ENCODE measurements at places on chromosomes 4 and X. TPM values are rescaled to one million over a fixed set of nuclear protein-coding genes. Genes with fewer than 3 reads are reported as not detected.

FAM47A gene
- not detected for total RNA-seq

ZFP42 gene
- not detected for total RNA-seq

CT45A2 gene
- not detected for total RNA-seq

ARHGEF38 gene
- not detected for total RNA-seq

CENPC gene
- total RNA-seq = 90.0 TPM

ERAS gene
- not detected for total RNA-seq

TEX11 gene
- total RNA-seq = not detected

HSPA4L gene
- total RNA-seq = not detected

GRCh38 chrX:76802708-76803107, 375.2 kb downstream of the MAGEE1 start:
- no peaks in the 10 kb centered on the region for H3K27me3 ChIP-seq
- H3K4me1 ChIP-seq = no peaks in the 10 kb centered on the region
- no peak overlapping the region for H3K27ac ChIP-seq
- no peak for DNase-seq

DNA sequence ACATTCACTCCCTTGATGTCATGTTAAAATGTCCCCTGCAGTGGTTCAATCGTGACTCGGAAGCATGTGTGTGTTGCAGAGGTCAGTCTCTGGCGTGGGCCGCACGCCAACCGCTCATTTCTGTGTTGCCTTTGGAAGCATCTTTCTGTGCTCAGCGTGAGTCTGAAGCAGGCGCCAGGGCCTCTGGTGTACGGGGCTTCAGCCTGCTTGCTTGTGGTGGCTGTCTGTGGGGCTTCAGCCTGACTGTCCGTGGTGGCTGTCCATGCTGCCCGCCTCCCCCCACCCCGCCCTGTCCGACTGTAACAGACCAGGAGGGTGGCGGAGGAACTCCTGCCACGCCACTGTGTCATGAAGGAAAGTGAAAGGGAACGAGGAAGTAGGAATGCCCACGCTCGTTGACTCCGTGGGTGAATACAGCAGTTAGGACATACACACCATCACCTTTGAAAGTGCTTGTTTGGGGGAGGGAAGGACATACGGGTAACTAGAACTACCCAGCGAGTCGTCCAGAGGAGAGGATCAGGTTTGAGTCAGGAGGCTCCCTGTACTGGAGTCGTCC, 14.7 kb upstream of the CLCN4 start:
- no peak overlapping the region for H3K4me3 ChIP-seq
- no peaks in the 10 kb centered on the region for H3K36me3 ChIP-seq
- DNase-seq = no peak
- no peak overlapping the region for H3K27ac ChIP-seq
- no peaks in the 10 kb centered on the region for H3K4me1 ChIP-seq

DNA sequence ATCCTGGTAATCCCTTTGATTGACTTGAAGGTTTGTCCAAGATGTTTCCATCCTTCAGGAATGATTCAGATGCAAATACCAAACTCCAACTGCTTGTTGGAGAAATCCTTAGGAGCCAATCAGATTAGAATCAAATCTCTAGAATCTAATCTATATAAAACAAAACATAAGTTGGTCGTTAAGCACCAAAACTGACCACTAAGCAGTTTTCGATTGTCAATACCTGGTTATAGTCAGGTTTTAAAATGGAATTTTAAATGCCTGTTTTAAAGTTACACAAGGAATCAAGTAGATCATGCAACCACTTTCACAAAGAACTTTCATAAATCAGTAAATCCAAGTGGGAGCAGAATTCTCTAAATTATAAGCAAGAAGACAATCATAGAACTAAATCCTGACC, 236.1 kb downstream of the PARM1 start:
- H3K27ac ChIP-seq = no peak overlapping the region
- H3K4me1 ChIP-seq = no peaks in the 10 kb centered on the region
- no peak for DNase-seq
- H3K4me3 ChIP-seq = no peak overlapping the region
- H3K36me3 ChIP-seq = no peaks in the 10 kb centered on the region

- H3K4me1 ChIP-seq = no peaks in the 10 kb centered on the region
- no peak overlapping the region for H3K27ac ChIP-seq
- H3K27me3 ChIP-seq = no peaks in the 10 kb centered on the region
- H3K36me3 ChIP-seq = peaks cover 2% of the 10 kb centered on the region
- H3K4me3 ChIP-seq = no peak overlapping the region
- no peak for DNase-seq
Observed at GRCh38 chr4:25103418-25103817, 56.8 kb downstream of the SEPSECS start.

- no peak for DNase-seq
- H3K36me3 ChIP-seq = no peaks in the 10 kb centered on the region
- no peak overlapping the region for H3K4me3 ChIP-seq
- no peaks in the 10 kb centered on the region for H3K27me3 ChIP-seq
- peaks cover 2% of the 10 kb centered on the region for H3K4me1 ChIP-seq
- H3K27ac ChIP-seq = no peak overlapping the region
Observed at GRCh38 chrX:40262157-40263013, 164.6 kb upstream of the BCOR start.

DNA sequence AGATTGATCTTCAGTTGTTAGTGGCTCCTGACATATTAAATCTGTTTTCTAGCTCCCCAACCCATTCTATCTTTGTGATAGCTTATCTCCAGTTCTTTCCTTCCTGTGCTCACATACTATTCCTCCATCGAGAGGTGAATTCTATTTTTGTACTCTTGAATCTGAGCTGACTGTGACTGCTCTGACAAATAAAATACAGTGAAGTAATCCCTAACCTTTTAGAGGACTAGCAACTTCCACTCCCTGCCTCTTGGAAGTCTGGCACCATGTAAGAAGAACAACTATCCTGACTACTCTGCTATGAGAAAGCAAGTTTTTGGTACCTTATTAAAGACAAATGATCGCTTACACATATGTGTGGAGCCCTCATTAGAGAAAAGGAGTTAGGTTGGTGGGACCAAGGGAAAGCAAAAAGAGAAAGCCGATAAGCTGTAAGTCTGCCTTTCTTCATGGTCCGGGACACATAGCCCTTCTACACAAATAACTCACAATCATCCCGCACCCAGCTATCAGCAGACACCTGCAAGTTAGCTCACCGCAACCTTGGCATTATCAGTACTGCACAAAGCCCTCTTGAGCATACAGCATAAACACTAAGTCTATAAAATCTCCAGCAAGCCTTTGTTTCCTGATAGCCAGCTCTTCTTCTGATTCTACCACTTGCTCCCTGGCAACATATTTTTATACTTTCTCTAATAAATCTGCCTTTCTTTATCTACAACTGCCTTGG, 13.5 kb upstream of the PPM1K start:
- peaks cover 2% of the 10 kb centered on the region for H3K36me3 ChIP-seq
- peaks cover 8% of the 10 kb centered on the region for H3K27me3 ChIP-seq
- no peak overlapping the region for H3K4me3 ChIP-seq
- no peak for DNase-seq
- H3K4me1 ChIP-seq = peaks cover 2% of the 10 kb centered on the region

DNA sequence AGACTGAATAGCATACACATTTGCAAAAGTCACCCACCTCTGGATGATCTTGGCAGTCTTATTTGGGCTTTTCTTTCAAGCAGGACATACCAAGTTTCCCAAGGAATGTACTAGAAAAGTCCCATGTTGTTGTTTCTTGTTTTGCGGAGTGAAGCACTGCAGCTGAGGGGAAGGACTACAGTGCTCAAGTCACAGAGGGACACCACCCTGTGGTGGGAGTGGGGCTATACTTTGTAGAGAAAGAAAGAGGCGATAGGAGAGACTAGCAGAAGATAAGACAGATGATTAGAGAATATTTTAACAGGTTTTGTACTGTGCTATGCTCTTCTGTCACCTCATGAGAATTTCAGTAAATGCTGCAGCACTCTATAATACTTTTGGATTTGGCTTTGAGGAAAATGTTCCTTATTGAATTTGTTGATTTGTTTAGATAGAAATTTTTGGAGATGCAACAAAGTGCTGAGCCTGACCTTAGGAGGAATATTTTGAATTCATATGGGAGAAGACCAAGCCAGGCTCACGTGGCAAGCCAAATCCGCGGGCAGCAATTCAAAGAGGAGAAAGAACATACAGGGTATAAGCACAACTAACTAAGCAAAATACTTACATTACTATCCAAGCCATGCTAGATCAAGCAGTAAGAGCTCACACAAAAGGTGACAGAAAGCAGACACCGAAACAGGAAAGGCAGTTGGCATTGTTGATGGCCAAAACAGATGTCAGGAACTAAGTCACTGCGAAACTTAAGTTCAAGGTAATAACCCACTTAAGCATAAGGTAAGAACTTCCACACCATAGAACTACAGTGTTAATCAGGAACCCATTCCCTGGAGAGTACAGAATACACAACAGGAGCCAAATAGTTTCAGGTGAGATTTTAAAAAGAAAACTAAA, 280.3 kb upstream of the INTU start:
- no peak for DNase-seq
- H3K4me1 ChIP-seq = no peaks in the 10 kb centered on the region
- no peaks in the 10 kb centered on the region for H3K36me3 ChIP-seq
- H3K27me3 ChIP-seq = no peaks in the 10 kb centered on the region
- H3K4me3 ChIP-seq = no peak overlapping the region
- no peak overlapping the region for H3K27ac ChIP-seq

- H3K4me1 ChIP-seq = no peaks in the 10 kb centered on the region
- no peak overlapping the region for H3K4me3 ChIP-seq
- peaks cover 3% of the 10 kb centered on the region for H3K36me3 ChIP-seq
- H3K27me3 ChIP-seq = no peaks in the 10 kb centered on the region
Observed at GRCh38 chrX:123749643-123750042, 16.8 kb upstream of the THOC2 start.

DNA sequence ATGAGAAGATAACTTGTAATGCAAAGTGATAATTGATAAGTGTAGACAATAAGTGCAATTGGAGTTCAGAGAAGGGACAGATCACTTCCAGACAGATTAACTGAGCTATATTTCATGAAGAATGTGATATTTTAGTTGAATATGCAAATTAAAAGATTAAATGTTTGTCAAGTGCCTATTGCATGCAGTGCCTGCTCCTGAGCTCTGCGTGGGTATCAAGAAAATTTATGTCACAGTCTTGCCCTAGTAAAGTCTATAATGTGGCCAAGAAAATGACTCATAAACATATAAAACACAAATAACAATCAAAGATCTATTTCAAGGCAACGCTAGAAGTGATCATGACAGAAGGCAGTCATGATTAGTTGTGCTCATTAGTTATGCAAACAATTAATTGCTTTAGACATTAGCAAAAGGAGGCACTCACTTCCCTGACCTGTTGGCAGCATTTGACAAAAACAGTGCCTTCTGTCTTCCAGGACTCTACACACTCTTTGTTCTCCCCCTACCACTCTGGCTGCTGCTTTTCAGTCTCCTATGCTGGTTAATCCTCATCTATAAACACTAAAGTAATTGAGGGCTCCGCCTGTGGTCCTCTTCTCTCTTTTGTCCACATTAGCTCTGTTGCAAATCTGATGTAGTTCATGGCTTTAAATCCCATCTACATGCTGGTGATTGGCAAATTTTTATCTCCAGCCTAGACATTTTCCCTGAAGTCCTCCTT, 47.7 kb downstream of the ARHGEF38 start:
- H3K4me1 ChIP-seq = no peaks in the 10 kb centered on the region
- H3K36me3 ChIP-seq = no peaks in the 10 kb centered on the region
- H3K27me3 ChIP-seq = peaks cover 24% of the 10 kb centered on the region
- no peak overlapping the region for H3K27ac ChIP-seq
- no peak for DNase-seq
- no peak overlapping the region for H3K4me3 ChIP-seq

DNA sequence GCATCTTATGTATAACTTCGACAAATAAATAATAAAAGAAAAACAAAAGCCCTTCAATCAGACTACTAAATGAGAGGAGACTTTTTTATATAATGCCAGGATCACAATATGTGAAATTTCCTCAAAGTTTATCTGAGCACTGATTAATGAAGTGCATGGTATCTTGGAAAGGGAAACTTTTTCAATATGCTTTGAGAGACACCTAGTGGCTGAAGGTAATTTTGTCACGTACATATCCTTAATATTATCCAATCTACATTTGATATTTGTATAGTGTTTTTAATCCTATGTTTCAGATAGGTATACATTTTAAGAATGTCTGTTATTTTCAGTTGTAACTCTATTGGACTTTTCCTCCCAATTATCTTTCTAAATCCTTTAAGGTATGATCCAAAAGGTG, 146.8 kb downstream of the KLHL4 start:
- H3K27ac ChIP-seq = no peak overlapping the region
- no peak overlapping the region for H3K4me3 ChIP-seq
- no peaks in the 10 kb centered on the region for H3K36me3 ChIP-seq

DNA sequence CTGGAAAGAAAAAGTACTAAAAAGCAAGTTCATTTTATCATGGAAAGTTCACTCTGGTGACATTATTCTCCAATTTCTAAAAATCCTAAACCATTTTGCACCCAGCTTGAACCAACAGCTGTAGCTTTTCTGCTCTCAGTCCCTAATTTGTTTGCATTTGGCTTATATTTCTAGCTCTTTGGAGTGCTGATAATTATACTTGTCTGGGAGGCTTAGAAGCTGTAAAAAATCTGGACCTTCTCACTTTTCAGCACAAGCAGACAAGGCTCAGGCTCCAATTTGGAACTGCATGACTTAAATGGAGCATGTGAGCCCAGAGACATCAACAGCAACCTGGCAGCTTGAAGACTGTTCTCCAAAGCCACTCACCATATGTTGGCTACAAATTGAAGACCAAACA, 170.9 kb upstream of the PCDH18 start:
- DNase-seq = no peak
- H3K4me3 ChIP-seq = no peak overlapping the region
- no peak overlapping the region for H3K27ac ChIP-seq

- H3K27ac ChIP-seq = no peak overlapping the region
- no peak overlapping the region for H3K4me3 ChIP-seq
- peaks cover 21% of the 10 kb centered on the region for H3K4me1 ChIP-seq
Observed at GRCh38 chr4:76195326-76195725, 18.3 kb downstream of the SCARB2 start.

- H3K4me1 ChIP-seq = no peaks in the 10 kb centered on the region
- no peak for DNase-seq
- no peak overlapping the region for H3K27ac ChIP-seq
- no peaks in the 10 kb centered on the region for H3K36me3 ChIP-seq
- H3K4me3 ChIP-seq = no peak overlapping the region
Observed at GRCh38 chrX:41273638-41274037, 60.3 kb upstream of the DDX3X start.

DNA sequence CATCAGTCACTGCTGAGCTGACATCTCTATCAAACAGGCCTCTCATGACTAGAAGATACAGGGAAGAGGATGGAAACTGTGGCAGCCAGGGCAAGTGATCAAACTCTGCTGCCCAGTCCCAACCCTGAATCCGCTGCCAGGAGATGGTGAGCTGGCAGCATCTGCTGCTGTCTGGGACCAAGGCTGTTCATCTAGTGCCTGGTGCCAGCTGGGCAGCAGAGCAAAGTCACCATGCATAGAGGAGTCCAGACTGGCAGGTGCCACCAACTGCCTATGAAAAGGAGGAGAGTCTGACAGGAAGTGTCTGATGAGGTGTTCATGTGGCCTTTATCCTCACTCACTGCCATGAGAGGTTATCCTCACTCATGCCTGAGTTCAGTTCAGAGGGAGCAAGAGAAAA, 518.9 kb downstream of the MID1IP1 start:
- no peak for DNase-seq
- H3K27me3 ChIP-seq = no peaks in the 10 kb centered on the region
- H3K4me3 ChIP-seq = no peak overlapping the region
- H3K27ac ChIP-seq = no peak overlapping the region
- peaks cover 3% of the 10 kb centered on the region for H3K4me1 ChIP-seq
- no peaks in the 10 kb centered on the region for H3K36me3 ChIP-seq

Measured in T-helper 17 cell (primary cell).